M059J (cell line): ENCODE measurements at places on chromosomes 7 and 10. TPM values are rescaled to one million over a fixed set of nuclear protein-coding genes. Genes with fewer than 3 reads are reported as not detected.

DNA sequence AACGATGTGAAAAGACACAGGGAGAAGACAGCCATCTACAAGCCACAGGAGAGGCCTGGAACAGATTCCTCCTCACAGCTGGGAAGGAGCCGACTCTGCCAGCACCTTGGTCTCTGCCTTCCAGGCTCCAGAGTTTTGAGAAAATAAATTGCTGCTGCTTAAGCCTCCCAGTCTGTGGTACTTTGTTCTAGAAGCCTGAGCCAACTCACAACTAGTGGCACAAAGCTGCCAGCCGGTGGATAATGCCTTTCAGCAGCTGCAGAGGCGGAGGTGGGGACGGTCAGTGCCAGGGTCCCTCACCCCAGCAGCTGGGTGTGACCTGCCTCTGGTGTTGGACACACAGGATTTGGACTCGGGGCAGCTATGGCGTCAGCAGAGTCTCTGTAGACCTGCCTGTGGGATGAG is 255.4 kb upstream of the PITRM1 start:
- no peak for DNase-seq

- DNase-seq = peak; percentile 88
These were observed 6.0 kb downstream of the AKR1B10 start for GRCh38 chr7:134533288-134533771.

GRCh38 chr10:1569208-1569607 is 168.1 kb downstream of the ADARB2 start:
- no peak for DNase-seq

DNA sequence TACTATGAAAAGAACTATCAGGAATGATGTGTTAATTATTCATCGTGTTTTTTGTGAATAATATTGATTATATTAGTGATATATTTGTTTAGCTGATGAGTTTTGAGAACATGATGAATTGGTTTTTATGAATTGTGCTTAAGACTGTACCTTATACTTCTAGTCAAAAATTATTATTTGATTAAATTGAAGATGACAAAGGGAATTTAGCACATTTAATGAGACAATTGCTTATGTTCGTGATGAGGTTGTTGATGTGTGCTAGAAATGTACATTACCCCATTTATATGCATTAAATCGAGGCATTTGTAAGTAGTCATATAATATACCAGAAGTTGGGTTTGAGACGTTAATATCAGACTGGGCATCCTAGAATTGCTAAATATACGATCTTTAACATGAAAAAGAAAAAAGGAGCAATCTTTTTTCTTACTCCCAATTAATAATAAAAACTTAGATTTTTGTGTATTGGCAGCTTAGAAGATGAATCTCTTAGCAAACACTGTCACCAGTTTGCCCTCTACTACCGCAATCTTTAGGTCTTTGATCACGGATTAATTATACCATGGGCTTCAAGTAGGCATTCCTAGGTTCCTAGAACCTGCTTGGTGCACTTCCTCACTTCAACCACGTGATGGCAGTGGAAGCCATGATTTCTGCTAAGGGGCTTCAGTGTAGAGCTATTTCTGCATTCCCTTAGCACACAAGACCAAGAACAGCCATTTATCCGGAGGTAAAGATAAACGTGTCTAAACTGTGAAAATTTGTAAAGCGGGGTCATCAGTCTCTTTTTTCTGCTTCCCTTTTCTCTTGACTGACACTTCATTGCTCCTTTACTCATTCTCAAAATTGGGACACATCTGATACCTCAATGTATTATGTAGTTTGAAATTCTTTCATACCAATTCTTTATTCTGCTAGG is 1.6 kb downstream of the KLHDC10 start:
- peak; percentile 89 for DNase-seq

DNA sequence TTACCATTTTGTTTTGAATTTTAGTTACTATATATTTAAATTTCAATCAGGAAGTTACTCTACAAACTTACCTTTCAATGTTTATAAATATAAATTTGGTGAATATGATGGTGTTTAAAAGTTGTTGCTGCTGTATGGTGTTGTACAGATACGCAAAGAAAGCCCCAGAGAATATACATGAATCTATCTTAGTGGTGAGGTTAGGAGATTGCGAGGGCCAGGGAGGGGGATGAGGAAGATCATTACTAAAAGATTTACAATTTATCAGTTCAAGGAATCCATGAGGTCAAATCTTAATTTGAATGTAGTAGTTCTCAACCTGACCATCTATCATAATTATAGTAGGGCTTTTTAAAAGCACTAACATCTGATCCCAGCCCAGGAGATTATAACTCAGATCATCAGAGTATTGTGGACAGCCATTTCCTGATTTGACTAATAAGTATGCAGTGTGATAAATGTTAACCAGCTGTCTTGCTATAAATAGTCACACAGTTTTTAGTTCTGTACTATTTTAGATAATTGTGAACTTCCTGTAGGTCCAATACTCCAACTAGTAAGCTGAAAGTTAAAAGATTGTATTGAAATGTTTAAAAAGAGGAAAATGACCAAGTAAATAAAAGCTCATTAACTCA is 23.6 kb downstream of the FAM3C start:
- DNase-seq = peak; percentile 19

- peak; percentile 25 for DNase-seq
These were observed 29.3 kb downstream of the TMEM248 start for GRCh38 chr7:66950311-66950710.

GRCh38 chr10:63155388-63156020 is 22.4 kb downstream of the NRBF2 start:
- DNase-seq = no peak

DNA sequence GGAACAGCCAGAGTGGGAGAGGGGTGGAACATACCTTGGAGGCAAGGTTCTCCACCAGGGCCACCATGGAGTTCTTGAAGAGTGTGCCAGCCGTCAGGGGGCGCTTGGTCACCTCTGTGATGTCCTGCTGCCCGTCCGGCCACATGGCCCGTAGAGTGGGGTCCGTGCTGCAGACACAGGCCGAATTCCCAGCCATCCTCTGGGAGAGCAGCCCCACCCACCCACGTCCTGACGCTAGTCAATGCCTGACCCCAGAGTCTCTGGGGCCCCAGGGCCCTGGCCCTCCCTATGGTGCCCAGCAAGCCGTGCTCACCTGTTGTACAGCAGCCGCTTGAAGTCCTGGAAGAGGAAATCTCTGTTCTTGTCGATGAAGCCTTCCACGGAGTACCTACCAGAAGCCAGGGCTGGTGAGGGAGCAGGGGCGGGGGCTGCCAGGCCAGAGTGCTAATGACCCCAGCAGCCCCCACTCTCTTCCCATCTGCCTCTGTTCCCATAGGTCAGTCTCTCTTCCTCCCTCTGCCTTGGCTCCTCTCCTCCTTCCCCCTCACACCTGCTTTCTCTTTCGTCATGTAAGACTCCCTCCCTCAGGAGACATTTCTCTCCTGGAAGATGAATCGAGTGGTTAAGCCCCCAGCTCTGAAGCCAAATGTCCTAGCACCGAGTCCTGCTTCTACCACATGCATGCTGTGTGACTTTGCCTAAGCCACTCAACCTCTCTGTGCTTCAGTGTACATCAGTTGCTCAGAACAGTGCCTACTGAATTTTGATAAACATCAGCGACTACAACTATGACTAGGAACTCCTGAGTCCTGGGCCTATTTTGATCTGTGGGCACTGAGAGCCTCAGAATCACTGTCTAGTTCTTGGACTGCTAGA is 11.0 kb downstream of the MYO1G start:
- DNase-seq = peak; percentile 44

GRCh38 chr7:129450295-129450694 is 16.1 kb downstream of the STRIP2 start:
- no peak for DNase-seq

DNA sequence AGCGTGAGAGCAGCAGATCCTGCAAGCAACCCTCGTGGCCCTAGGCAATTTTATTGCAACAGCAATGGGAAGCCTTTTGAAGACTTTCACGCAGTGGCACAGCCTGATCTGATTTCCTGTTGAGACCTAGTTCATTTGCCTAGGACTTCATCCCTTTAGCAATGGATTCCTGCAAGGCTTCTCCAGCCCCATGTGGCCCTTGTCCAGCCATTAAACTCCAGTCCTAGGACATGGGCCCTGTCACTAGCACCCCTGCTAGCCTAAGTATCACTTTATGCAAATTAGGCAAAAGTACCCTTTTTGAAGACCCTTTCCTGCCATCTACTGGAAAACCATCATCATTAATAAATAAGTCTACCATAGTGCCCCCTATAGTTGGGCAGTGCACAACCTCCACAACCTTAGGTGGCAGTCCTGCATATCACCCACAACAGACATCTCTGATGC is 379.4 kb downstream of the GALNT17 start:
- DNase-seq = no peak

GRCh38 chr7:100257017-100257416 is 37.3 kb downstream of the PVRIG start:
- no peak for DNase-seq

The OR2A42 gene
- not detected in 2 replicates for total RNA-seq

The CUBN gene
- 0.27 and 2.0 TPM in 2 replicates for total RNA-seq

The AKR1D1 gene
- not detected in 2 replicates for total RNA-seq

The ZNF804B gene
- total RNA-seq = not detected in 2 replicates

The IDI2 gene
- not detected in 2 replicates for total RNA-seq

The SPDYE1 gene
- not detected in 2 replicates for total RNA-seq

The RBP4 gene
- total RNA-seq = 0.37 TPM in 1 of 2 replicates, not detected in the other

The CTAGE4 gene
- total RNA-seq = 2.7 TPM in 1 of 2 replicates, not detected in the other

The TMEM229A gene
- total RNA-seq = not detected in 2 replicates
